ENCODE measurements at places on chromosomes 13 and 19.

DNA sequence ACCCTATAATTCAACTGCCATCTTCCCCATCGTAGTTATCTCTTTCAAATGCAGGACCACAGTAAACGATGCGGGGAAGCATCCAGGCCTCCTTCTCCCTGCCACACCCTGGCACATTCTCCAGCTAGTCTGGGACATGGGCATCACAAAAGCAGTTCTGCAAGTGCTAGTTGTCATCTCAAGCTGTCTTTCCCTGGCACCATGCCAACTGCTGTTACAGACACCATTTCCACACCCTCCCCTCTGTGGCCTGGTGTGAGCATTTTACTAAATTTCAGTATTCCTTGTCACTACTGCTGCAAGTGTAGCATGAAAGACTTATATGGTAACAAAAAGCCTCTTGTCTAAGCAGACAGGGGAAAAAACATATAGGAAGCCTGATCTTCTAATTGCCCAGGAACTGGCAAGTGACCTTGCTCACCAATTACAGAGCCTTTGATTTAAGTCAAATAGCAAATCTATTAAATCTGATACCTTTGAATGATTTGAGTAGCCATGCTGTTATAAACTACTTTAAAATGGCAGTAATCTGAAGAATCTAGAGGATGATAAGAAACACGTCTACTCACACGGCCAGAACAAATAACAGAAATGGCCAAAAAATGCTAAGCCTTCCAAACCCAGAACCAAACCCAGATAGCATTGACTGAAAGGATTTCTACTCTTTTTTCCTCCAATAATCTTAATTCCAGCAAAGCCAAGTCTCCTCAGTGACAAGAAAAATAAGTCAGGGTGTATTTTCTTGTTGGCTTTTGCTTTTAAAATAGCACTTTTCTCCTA lies 179.0 kb downstream of the NUFIP1 start:
- no peak for DNase-seq

GRCh38 chr19:28710278-28710677 lies 502.7 kb downstream of the UQCRFS1 start:
- no peak for DNase-seq

DNA sequence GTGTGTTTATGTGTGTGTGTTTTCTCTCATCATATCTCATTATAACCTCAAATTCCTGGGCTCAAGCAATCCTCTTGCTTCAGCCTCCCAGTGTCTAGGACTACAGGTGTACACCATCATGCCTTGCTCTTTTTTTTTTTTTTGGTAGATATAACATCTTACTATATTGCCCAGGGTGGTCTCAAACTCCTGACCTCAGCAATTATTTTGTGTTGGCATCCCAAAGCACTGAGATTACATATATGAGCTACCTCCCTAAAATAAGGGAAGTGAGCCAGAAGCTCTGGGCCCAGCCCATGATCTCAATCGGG lies 448 bp upstream of the ZNF543 start:
- no peak for DNase-seq

- DNase-seq, result peak; percentile 67
These were observed 8.7 kb upstream of the TNFSF14 start for GRCh38 chr19:6678690-6679109.

GRCh38 chr19:23283925-23284324 lies 33.7 kb upstream of the ZNF724 start:
- peak; percentile 43 for DNase-seq

DNA sequence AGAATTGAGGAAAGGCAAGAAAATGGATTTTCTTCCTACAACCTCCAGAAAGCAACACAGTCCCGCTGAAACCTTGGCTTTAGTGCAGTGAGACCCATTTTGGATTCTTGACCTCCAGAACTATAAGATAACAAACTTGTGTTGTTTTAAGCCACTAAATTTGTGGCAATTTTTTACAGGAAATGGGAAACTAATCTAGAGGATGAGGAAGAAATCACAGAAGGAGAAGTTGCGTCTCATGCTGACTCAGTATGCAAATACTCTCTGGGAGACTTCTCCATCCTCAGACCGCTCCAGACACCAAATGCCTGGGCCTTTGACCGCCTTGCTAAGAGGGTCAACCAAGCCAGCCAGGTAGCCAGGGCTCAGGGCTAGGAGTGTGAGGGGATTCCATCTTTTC lies 13.1 kb upstream of the CEACAM16 start:
- no peak for DNase-seq

DNA sequence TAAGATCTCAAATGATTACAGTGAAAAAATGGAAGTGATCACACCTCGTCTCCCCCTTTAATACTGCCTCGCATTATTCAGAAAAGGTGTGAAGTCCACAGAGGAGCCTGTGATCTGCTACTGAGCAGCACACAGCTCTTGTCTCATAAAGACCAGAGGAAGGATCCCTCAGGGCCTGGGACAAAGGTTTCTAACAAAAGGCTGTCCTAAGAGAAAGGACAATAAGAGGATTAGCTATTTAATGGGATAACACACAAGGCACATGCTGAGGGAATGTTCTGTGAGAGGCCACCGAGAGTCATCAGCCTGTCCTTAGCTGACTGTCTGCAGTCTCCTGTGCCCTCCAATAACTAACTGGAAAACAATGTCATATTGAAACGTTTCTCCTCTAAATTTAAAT lies 26.7 kb downstream of the EBPL start:
- DNase-seq, result no peak

DNA sequence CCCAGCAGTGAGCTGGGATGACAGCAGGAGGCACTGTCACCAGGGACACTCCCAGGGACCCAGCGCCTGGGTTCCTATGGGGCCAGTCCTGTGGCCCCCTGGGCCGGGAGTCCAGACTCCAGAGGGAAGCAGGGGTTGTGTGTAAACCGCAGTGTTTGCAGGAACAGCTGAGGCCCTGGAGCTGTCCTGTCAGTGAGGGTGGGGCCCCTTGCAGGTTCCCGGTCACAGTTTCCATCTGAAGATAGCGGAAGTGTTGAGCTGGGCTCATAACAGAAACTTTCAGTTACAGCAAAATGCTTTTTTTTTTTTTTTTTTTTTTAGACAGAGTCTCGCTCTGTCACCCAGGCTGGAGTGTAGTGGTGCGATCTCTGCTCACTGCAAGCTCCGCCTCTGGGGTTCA lies 17.7 kb upstream of the CSNK1G2 start:
- DNase-seq, result no peak

GRCh38 chr13:89791971-89792630 lies 1555.4 kb upstream of the MIR17HG start:
- DNase-seq, result no peak

GRCh38 chr13:27024074-27024461 lies 147.5 kb downstream of the USP12 start:
- no peak for DNase-seq

- no peak for DNase-seq
These were observed 187.9 kb upstream of the TSHZ3 start for GRCh38 chr19:31537136-31537535.

DNA sequence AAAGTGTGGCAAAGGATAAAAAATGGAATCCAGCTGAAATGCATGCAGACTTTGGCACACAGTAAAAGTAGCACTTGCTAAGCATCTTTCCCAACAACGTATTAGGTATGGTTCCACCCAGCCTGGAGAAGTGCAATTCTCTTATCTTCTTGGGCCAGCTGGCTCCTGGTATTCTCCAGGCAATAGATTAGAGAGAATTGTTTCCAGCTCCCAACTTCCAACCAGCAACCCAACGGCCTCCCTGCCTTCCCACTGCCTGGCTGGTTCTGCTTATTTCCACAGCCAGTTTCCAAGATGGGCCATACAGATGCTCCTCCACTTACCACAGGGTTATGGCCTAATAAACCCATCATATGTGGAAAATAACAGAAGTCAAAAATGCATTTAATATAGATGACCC lies 133.4 kb downstream of the OXGR1 start:
- no peak for DNase-seq

DNA sequence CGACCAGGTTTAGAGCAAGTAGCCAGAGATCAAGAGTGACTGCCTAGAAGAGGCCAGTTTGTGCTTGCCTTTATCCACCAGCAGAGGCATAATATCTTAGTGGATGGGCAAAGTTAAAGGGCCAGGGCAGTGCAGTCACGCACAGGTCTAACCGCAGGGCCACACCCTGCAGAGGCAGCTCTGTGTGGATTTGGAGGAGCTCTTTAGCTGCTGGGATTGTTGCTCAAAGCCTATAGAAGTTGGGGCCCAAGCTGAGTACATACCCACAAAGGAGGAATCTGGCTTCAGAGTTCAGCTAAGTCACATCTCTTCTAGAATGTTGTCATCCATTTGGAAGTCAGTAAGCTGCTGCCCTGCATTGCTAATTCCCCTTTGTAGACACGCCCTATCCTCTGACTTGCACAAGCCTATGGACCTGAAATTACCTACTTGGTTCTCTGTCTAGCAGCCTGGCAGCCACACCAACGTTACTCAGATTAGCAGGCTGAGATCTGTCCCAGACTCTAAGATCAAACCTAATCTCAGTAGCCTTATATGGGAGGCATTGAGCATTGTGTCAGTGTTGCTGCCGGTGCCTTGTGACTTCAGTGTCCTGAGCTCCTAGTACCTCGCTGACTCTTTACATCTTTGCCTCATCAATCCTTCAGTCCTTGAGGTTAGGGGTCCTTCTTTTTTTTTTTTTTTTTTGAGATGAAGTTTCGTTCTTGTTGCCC lies 102.9 kb upstream of the STARD13 start:
- no peak for DNase-seq

DNA sequence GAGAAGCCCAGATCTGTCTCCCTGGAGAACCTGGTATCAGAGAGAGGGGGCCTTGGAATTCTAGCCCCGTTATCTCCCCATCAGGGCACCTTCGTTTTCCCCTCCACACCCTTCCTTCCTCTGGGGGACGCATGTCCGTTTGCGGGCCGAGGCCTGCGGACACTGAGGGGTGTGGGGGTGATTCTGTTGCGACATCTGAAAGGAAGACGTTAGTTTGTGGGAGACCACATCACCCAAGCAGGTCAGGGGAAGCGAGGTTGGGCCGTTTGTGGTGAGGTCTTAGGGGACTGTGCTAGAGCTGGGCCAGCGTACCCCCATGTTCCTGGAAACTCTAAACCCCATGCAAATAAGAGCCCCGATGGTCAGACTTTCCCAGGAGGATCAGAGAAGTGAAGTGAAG lies 3.7 kb upstream of the HSH2D start:
- DNase-seq, result no peak

DNA sequence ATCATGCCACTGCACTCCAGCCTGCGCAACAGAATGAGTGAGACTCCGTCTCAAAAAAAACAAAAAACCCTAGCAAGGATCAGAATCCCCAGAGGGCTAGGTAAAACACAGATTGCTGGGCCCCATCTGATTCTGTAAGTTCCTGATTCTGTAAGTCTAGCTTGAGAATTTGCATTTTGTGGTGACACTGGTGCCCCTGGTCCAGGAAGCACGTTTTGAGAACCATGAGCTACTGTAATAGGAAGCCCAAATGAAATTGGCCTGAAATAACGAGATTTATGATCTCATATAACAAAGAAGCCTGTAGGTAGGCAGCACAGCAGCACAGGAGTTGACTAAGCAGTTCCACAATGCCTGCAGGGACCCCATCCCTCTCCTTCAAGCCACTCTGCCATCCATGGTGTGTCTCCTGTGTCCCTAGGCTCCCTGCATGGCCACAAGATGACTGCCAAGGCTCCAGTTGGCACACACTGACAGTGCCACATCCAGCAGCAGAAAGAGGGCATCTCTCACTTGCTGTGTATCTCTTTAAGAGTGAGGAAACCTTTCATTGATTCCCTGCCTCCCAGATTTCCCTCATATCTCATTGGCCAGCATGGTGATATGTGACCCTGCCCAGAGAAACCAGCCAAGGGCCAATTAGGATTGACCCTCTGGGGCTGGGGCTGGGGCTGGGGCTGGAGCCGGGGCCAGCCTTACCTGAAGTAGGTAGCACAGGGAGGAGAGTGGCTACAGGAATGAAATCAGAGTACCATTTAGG lies 21.7 kb downstream of the SIPA1L3 start:
- no peak for DNase-seq

Data from activated CD4-positive, alpha-beta T cell treated with anti-CD3 and anti-CD28 coated beads for 24 hours (primary cell).